ENCODE measurements at places on chromosomes 1 and 21.
A peak's percentile ranks its signal among the peaks of the same experiment; 100 is the strongest.

- DNase-seq: no peak
Observed at GRCh38 chr1:47852006-47852718, 145.0 kb downstream of the TRABD2B start.

- DNase-seq: no peak
Observed at GRCh38 chr1:168504064-168504837, 39.5 kb downstream of the XCL2 start.

DNA sequence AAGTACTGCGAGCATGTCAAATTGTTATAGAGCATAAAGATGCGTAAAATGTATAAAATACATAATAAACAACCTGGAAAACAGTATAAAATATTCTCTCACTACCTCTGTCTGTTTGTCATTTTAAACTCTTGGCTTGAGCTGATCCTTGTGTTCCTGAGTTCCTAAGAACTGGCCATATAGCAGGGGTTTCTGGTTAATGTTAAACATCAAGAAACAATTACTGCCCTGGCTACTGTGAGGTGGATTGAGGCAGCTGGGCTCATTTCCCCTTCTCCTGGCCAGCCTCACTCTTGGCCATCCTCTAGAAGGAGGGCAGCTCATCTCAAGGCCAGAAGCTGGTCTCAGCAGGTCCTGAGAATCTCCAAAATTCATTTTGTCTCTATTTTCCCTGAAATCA, 297.3 kb upstream of the USP24 start:
- DNase-seq: no peak

DNA sequence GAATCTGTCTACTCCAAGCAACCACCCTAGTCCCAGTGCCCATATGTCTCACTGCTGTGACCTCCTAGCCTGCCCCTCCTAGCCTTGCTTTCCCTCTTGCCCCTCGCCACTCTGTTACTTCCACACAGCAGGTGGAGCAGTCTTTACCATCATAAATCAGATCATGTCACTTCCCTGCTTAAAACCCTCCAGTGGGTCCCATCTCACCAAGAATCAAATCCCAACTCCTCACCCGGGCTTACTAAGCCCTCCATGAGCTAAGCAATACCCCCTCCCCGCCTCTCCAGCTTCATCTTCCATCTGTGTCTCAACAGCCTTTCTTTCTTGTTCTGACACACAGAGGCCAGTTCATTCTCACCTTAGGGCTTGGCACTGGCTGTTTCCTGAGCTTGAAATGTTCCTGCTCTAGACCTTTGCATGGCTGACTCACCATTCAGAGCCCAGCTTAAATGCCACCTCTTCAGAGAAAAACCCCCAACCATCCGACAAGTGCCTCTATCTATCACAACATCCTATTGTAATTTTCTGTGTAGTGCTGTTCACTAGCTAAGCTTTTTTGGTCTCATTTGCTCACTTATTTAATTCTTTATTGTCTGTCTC, 22.3 kb downstream of the KNCN start:
- DNase-seq: no peak

DNA sequence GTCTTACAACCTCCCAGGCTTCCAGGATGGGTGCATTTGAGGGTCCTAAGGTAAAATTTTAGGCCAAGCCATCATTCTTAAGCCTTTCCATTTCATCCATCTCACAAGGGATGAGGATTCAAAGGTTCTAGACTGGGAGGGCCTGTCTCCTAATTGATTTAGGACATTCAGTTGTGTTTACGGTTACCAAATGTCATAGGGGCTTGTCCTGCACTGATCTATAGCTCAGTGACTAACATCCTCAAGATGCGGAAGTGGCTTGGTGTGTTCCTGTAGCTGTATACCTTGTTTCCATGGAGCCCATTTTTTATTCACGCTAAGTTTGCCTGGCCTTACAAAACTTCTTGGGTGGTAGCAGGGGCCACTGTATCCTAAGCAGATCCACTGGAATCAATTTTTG, 52.8 kb downstream of the DUSP10 start:
- DNase-seq: no peak

DNA sequence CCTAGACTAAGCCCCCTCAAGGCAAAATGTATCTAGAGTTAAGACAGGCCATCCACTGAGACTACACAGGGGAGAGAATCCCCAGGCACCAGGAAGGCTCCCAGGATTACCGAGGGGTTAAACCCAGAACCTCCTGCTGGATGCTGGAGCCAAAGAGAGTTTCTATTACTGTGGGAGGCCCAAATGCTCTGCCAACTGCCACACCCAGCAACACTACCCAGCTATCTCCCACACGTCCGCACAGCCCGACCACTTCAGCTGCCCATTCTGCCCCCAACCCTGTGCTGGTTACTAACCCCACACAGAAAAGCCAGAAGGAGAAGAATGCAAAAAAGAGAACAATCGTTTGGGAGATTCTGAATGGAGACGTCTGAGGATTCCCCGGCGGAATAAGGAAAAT, 63.6 kb downstream of the CD46 start:
- DNase-seq: no peak

GRCh38 chr21:17488620-17489019, 24.2 kb upstream of the CXADR start:
- DNase-seq: no peak

GRCh38 chr1:6634371-6635052, 9.8 kb downstream of the THAP3 start:
- DNase-seq: peak; percentile 9

GRCh38 chr1:22025368-22026155, 24.1 kb downstream of the CELA3A start:
- DNase-seq: peak; percentile 76

DNA sequence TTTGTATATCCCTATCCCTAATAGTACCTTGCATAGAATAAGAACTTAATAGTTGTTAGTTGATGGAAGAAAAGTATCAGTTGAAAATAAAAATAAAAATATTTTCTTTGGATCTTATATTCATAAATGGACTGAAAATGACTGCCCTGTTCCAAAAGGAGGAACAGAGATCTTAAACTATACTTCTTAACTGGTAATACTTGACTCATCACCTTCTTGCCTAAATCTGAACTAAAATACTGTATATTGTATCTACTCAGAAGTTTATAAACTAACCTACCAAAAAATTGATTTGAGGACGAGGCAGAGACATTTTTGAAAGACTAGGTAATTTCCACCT, 178.8 kb downstream of the SYT2 start:
- no peak for DNase-seq

- DNase-seq: peak; percentile 71
Observed at GRCh38 chr1:173478094-173478674, 1.0 kb downstream of the PRDX6 start.

GRCh38 chr1:11516961-11517635, 38.1 kb downstream of the DISP3 start:
- DNase-seq: no peak

DNA sequence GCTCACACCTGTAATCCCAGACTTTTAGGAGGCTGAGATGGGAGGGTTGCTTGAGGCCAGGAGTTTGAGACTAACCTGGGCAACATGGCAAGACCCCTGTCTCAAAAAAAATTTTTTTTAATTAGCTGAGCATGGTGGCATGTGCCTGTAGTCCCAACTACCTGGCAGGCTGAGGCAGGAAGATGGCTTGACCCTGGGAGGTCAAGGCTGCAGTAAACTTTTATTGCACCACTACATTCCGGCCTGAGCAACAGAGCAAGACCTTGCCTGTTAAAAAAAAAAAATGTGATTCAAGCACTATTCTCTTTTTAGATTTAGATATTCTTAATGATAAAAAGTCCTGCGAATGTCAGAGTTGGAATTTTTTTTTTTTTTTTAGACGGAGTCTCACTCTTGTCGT, 102.5 kb upstream of the L1TD1 start:
- DNase-seq: no peak

- no peak for DNase-seq
Observed at GRCh38 chr1:88104236-88104635, 579.8 kb upstream of the PKN2 start.

- DNase-seq: no peak
Observed at GRCh38 chr1:88022516-88022915, 661.6 kb upstream of the PKN2 start.

GRCh38 chr1:80846966-80847365, 953.8 kb upstream of the ADGRL2 start:
- DNase-seq: no peak

GRCh38 chr1:47568763-47569162, 130.9 kb downstream of the FOXD2 start:
- no peak for DNase-seq

DNA sequence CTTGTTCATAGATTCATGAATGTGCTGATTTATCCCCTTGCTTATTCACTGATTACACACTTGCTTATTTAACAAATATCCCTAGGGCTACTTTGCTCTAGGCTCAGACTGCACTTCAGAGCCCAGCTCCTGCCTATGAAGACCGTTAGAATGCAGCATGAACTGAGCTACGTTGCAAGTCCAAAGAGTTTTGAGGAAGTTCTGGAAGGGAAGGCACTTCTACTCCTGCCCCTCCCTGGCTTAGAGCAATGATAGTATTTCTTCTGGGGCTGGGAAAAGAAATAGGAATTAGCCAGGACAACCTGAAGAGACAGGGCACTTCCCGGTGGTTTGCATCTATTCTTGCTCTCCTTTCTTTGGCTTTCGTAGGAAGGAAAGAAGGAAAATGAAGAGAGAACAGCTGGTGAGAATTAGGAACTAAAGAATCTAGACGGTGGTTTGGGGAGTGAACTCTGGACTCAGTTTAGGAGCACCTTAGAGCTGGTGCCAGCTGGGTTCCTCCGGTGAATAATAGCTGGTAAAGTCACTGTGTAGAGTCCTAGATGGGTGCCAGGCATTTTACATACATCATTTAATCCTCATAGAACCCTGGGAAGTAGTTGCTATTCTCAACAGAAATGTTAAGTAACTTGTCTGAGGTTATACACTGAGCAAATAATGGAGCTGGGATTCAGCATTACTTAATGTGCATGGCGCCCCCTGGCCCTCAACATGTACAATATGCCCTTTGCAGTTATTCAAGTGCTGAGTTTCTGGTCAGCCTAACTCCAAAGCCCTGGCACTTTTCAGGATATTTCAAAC, 65.9 kb downstream of the NDUFS5 start:
- DNase-seq: peak; percentile 66

- DNase-seq: no peak
Observed at GRCh38 chr1:17258116-17258757, 9.3 kb downstream of the PADI3 start.

DNA sequence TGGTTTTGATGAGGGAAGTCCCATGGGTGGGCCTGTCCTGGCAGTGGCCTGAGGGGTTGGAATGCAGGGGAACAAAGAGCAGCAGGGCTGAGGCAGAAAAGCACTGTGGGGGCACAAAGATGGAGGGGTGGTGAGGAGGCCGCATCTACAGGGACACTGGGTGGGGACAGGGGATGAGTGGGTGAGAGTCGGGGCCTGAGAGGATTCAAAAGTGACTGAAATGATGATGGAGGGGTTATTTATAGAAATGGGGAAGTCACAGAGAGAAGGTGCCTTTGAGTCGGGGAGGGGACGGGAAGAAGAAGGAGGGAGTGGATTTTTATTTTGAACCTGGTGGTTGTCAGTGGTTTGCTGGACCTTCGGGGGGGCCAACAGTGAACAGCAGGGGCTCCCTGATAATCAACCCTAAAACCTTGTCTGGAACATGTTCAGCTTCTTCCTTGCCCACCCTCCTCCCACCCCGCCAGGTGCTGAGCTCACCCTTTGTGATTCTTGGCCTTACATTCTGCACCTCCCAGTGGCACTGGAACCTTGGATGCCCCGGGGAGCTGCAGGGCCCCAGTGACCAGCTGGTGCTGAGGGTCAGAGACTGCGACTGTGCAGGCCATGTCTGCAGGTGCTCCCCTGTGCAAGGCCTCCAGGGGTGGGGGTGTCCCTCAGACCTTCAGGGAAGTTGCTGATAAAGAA, 42.9 kb downstream of the IER5 start:
- no peak for DNase-seq

- DNase-seq: no peak
Observed at GRCh38 chr1:7475691-7476090, 295.4 kb upstream of the VAMP3 start.

GRCh38 chr1:52551507-52552235, 1.2 kb downstream of the TUT4 start:
- peak; percentile 66 for DNase-seq

- DNase-seq: peak; percentile 76
Observed at GRCh38 chr1:151458802-151459330, 428 bp downstream of the POGZ start.

DNA sequence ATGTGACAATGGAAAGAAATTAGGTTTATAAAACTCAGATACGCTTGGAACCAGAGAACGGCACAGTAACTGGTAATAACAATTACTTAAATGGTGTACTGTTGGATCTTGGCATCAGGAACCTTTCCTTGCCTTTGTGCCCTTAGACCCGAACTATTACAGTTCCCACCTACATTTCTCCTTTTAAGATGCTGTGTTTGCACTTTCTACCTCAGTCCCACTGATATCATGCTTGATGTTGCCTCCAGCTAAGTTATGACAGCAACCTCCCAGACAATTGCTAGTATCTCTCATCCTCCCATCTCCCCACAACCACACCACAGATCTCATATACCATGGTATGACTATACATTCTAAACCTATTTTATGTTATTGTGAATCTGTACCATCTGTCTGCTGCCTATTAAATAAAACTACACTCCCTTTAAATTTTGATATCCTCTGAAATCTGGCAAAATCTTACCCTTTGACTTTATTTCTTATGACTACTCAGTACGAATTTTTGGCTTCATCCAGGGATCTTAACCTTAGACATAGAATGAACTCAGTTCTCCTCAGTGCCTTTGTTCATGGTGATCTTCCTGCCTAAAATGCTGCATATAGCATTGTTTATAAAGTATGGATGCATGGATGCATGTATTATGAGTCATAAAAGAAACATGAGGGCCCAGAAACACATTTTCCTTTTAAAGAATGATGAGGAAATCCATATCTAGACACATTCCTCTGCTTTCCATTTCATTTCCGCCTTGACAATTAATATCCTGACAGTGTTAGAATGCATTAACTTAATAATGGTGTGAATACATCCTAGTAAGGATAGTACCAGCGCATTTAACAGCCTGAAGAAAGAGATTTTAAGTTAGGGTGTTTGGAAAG, 64.1 kb downstream of the LRRC8D start:
- DNase-seq: no peak

DNA sequence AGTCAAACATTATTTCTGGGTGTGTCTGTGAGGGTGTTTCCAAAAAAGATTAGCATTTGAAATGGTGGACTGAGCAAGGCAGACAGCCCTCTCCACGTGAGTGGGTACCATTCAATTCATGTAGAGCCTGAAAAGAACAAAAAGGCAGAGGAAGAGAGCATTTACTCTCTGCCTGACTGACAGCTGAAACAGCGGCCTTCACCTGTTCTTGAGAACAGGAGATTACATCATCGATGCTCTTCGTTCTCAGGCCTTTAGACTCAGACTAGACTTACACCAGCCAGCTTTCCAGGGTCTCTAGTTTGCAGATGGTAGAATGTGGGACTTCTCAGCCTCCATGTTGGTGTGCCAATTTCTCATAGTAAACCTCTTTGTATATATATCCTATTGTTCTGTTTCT, 302.3 kb downstream of the BACH1 start:
- DNase-seq: no peak

GRCh38 chr1:159421821-159422220, 10.2 kb upstream of the OR10J4 start:
- no peak for DNase-seq

GRCh38 chr1:232317350-232317749, 312.6 kb downstream of the SIPA1L2 start:
- DNase-seq: no peak

Data from NCI-H526 treated with DMSO at 0.1 percent for 48 hours (cell line).